GM04504 (cell line): ENCODE measurements at places on chromosomes 7 and 10.

DNA sequence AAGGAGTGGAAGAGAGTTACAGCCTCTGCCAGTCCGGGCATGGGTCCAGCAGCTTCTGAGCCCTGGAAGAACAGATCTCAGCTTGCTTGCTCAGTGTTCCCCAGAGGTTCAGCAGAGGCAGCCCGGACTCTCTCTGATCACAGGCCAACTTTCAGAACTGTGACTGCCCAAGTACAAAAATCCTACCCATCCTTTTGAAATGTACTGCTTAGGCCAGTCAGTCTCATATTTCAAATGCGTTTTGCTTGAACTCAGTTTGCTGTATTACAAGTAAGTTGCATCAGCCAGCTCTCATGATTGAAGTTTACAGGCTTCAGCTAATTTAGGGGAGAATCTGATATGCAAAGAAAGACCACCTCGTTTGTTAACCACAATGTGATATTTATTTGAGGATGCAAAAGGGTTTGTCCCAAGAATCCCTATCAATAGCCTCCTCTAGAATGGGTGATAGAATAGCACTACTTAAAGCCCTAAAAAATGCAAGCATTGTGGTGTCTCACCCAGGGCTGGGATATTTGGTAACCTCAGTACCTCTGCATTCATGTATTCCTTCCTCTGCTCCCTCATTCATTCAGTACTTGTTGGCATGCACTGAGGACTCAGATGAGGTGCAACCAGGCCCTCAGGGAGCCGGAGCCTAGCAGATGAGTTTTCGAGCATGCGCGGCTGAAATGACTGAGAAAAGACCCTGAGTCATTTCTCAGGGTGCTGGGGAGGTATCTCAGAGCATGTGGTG, 7.0 kb downstream of the AIMP2 start:
- peak; percentile 76 for DNase-seq

DNA sequence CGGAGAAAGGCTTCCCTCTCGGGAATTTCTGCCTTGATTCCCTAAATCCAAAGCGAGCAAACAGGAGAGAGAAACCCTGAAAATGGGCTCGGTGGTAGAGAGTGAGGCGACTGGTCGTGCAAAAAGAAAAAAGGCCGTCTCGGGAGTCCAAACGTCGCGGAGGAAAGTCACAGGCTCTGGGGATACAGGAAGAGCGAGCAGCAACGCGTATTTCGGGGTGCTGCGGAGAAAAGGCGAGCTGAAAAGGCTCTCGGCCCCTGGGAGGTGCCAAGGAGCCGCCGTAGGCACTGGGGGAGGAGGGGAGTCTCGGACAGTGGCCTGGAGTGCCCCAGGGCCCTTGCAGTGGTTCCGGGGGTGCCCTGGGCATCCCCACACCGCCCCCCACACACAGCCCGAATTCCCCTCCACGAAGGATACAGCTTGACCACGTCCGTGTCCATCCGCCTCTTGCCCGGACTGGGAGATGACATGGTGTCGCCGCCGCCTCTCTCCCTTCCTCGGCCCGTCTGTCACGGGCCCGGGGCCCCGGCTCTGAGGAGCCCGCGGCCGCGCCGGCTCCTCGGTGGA, 591 bp downstream of the UBE2H start:
- DNase-seq, result no peak

- DNase-seq, result no peak
These were observed 4.7 kb upstream of the EFCAB10 start for GRCh38 chr7:105585850-105586500.

DNA sequence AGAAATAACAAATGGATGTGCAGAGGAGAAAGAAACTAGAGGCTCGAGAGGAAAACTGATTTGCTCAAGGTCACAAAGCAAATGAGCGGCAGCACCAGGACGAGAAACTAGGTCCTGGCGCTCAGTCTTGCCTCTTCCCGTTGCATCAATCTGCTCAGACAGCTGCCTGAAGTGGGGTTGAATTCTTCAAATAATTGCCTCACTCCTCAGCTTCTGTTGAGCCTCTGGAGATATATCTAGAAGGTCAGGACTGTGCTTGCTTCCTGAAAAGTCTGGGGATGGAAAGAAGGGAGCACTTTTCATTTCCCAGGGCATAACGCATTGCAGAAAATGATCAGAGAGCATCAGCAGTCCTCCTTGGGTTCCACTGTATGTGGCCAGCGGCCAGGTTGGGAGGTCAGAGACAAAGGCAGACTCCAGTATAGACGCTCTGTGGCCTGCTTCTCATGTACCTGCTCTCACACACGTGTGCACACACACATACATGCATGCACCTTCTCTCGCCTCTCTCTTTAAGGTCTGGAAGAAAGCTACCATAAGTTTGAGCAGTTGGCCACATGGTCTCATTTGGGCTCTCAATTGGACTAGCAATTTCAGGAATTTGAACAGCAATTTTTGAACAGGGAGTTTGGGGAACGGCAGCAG, 83.7 kb upstream of the DUSP5 start:
- DNase-seq, result no peak

GRCh38 chr10:87658321-87658795, 1.3 kb upstream of the PAPSS2 start:
- no peak for DNase-seq

DNA sequence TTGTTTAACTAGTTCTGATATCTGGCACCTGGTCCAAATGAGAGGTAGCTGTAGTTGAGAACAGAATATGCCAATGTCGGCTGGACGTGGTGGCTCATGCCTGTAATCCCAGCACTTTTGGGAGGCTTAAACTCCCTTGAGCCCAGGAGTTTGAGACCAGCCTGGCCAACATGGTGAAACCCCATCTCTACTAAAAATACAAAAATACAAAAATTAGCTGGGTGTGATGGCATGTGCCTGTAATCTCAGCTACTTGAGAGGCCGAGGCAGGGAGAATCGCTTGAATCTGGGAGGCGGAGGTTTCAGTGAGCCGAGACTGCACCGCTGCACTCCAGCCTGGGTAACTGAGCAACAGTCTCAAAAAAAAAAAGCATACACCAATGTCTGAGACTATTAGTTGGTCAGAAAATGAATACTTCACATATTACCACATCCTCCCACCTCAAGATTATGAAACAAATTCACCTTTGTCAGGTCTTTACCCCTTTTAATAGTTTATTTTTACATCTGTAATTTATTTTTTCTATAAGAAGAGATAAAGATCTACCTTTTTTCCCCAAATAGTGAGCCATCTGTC, 38.8 kb downstream of the EPC1 start:
- no peak for DNase-seq

GRCh38 chr7:89770161-89770560, 384.1 kb upstream of the STEAP1 start:
- DNase-seq, result no peak

DNA sequence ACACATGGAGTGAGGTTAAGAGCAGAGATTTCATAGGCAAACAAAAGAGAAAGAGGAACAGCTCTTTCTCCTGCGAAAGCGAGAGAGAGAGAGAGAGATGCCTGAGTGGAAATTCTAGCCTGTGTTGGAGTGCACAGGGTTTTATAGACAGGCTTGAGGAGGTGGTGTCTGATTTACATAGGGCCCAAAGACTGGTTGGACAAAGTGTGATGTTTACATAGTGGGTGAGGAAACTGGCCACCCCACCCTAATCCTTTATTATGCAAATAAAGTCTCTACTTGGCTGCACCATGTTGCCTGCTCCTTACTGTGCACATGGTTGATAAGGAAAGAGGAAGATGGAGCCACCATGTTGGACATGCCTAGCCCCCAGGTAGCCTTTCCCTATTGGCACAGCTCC, 967.8 kb upstream of the SORCS1 start:
- no peak for DNase-seq

DNA sequence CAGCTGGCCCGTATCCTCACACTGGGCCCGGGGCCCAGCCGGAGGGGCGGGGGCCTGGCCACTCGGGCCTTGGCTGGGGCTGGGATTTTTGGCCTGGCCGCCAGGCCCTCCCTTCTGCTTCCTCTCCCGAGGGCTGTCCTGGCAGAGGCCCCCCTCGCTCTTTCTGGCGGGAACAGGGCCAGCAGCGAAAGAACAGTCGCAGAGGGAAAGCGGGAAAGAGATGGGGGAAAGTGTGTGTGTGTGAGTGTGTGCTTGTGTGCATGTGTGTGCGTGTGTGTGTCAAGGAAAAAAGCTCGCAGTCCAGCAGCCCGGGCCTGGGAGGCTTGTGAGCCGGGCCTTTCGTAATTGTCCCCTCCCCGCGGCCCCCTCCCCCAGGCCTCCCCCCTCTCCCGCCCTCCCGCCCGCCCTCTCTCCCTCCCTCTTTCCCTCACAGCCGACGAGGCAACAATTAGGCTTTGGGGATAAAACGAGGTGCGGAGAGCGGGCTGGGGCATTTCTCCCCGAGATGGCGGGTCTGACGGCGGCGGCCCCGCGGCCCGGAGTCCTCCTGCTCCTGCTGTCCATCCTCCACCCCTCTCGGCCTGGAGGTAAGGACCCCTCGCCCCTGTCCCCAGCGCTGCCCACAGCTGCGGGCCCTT, at the start of gene ELN:
ELN (plus strand) TSS at position 491 of the 638 bp plus-strand sequence; CDS start at position 506, 15 bp downstream.
- no peak for DNase-seq

GRCh38 chr10:48590945-48591344, 13.9 kb downstream of the ARHGAP22 start:
- no peak for DNase-seq

DNA sequence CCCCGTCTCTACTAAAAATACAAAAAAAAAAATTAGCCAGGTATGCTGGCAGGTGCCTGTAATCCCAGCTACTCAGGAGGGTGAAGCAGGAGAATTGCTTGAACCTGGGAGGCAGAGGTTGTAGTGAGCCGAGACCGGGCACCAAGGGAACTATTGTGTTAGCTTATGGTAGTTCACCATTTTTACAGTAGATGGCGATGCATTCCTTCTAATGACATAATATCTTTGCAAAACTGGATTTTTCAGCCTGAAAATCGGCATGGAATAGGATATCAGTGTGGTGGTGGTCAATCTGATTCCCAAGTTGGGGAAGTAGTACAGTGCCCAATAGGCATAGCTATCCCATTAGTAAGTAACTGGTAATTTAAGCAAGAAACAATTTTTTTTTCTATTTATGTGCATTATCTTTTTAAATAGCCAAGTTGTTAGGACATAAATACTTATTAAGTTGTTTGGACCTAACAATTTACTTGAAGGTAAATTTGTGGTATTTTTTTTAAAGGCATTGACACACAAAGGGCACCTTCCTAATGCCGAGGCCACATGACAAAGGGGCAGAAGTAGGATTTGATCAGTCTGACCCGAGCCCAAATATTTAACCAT, 17.6 kb upstream of the IMPDH1 start:
- DNase-seq, result no peak

GRCh38 chr10:69501657-69502056, 50.4 kb downstream of the TSPAN15 start:
- DNase-seq, result no peak

- DNase-seq, result peak; percentile 37
These were observed 453.2 kb downstream of the TNS3 start for GRCh38 chr7:47128700-47129099.

DNA sequence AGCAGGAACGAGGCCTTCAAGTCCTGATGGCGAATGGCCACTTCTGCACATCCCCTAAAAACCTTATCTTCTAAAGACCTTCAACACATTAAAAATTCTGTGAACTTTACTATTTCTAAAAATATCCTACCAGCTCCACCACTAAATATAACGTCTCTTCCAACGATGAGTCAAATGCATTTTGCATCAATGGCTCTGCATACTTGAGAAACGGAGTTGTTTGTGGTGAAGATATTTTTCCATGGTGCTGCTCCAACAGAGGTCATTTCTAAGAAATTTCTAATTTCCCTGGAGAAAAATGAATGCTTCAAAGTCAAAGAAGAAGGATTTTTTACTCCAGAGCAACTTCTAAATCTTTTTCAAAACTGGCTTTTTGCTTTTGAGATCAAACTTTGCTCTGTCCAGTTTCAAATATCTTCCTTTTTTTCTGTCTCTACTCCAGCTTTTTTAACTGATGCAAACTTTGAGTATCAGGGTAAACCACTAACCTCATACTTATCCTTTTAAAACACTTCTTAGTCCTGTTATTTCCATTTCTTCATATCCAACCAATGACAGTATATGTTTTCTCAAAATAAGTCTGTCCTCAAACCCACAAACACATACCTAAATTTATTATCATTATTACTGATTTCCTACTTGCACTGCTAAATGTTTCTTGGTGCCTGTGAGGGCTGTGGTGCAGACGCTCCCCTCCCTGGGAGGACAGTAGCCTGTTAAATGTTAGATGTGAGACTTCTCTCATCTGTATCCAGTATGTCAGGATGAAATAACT, 258.1 kb downstream of the KLF6 start:
- DNase-seq, result peak; percentile 64

GRCh38 chr10:15370856-15371701, at the start of gene FAM171A1:
Gene FAM171A1 (minus strand): TSS chr10:15371289. CDS start chr10:15371052, 237 bp downstream.
- no peak for DNase-seq

- DNase-seq, result no peak
These were observed 86.5 kb downstream of the SEC61G start for GRCh38 chr7:54672519-54672918.

GRCh38 chr10:12826800-12827372, 174.6 kb downstream of the CCDC3 start:
- DNase-seq, result no peak

DNA sequence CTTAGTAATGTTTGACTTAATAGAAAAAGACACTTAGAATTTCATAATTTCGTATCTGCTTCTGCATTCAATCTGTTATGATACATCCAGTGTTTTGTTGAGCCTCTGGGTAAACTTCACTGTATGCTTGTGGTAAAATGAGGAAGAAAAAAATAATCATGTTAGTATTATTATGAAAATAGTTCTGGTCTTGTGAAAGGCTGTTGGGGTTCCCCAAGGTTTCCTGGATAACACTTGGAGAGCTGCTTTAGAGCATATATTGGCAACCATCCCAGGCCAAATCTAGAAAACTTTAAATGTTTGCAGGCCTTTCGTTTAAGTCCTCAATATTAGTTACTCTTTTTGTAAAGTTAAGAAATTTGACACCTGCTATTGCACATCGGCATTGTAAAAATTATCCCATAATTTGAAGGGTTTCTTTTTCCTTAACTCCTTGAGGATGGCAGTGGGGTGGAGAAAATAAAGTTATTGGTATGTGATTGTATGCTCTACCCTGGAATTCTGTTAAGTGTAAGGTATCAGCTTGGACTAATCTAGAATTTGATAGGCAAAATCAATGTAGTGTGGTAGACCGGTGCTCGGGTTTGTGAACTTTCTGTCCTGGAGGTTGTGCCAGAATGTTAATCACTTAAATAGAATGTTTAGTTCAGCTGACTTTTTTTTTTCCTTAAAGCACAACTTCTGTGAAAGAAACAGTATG, 54.5 kb downstream of the WAC start:
- DNase-seq, result peak; percentile 3

DNA sequence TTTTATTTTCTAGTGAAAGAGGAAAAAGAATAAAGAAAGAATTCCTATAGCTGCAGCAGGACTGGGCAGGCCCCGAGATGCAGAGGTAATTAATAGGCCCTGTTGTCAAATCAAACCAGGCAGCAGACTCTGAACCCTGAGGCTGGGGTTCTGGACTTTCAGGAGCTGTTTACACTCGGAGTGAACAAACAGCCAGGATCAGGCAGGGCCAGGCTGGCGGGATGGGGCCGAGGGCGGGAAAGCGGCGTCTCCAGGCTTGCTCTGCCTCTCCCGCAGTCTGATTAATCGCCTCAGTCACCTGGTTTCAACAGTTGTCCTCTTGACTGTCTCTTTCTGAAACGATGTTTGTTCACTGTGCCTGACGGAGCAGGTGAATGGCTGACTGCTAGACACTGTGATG, 675.4 kb upstream of the FOXK1 start:
- no peak for DNase-seq
